NCI-H146 (cell line): ENCODE measurements at places on chromosomes 11 and 22.
A peak's percentile ranks its signal among the peaks of the same experiment; 100 is the strongest.

GRCh38 chr11:20626279-20626678, 26.9 kb downstream of the SLC6A5 start:
- peak; percentile 46 for DNase-seq

GRCh38 chr11:95108671-95109551, 19.3 kb downstream of the ENDOD1 start:
- no peak for DNase-seq

- DNase-seq = no peak
Measured at GRCh38 chr11:86115542-86116385, 46.9 kb upstream of the PICALM start.

GRCh38 chr22:47166446-47167016, 404.1 kb downstream of the TBC1D22A start:
- no peak for DNase-seq

DNA sequence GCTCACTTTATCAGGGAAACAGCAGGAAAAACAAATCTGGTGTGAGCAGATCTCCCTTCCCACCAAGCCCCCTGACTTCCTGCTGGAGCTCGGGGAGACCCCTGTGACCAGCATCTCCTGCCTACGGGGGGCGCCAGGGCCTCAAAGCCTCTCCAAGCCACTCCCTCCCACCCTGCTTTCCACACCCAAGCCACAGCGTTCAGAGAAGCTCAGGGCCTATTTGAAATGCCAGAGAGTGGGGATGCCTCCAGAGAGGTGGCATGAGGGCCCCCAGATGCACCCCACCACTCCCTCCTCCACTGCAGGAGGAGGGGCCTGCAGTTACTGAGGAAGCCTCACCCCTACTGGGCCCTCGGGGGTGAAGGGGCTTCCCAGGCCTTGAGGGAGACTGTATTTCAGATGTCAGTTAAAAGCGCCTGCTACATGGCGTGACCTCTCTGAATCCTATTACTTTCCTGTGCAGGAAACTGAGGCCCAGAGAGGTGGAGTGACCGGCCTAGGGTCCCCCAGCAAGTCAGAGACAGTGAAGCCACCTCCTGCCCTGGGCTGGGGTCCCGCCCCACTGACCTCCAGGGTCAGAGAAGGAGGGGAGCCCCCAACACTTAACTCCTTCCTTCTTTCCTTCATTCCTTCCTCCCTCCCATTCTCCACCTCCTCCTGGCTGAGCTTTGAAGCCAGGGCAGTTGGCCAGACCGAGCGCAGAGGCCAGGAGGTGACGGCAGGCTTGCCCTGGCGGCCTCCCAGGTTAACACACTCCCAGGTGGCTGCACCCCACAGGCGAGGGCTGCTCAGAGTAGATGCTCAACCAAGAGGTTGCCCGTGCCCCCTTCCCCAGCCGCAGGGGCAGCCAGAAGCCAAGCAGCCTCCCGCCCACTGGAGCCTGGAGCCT, 6.0 kb upstream of the CDKN1C start:
- DNase-seq = no peak

DNA sequence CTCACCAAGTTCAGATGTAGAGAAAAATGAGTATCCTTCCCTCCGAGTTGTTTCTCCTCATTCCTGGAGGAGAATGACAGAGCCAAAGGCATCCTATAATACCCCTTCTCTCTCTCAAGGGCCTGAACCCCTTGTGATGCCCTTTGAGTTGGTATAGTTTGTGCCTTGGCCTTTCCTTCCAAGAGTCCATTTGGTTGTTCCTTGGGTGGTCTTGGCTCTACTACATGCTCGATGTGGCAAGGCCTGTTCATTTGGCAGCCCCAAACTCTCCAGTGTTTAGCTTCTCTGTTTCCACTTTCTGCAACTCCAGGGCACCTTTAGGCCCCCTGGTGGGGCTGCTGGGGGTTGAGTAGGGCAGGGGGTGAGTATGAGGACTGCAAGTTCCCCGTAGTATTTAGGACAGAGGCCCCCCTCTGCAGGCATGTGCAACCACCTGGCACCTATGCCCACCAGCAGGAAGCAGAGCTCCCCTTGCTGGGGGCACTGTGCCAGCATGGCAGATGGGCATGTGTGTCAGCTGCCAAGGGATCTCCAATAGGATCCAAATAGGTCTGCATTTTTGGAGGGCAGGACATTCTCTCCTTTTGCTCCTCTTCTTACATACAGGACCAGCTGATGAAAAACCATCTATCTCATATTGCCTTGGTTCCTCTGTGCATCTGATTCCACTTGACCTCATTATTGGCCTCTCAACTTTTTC, 217.2 kb upstream of the CADM1 start:
- no peak for DNase-seq

DNA sequence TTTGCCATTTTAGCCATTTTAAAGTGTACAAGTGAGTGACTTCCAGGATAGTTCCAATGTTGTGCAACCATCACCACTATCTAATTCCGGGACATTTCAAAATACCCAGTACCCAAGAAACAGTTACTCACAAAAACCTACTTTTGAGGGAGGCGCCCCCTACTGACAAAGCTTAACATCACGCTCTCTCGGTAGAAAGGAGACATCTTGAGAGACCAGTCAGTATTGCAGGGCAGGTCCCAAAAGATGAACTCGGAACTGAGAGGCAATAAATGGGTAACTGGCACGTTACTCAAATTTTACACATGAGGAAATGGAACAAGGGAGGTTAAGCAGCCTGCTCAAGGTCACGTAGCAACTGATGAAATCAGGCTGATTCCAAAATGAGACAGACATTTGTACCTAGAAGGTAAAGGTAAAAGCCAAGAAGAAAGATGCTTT, 50.0 kb upstream of the POU2AF1 start:
- DNase-seq = peak; percentile 62

DNA sequence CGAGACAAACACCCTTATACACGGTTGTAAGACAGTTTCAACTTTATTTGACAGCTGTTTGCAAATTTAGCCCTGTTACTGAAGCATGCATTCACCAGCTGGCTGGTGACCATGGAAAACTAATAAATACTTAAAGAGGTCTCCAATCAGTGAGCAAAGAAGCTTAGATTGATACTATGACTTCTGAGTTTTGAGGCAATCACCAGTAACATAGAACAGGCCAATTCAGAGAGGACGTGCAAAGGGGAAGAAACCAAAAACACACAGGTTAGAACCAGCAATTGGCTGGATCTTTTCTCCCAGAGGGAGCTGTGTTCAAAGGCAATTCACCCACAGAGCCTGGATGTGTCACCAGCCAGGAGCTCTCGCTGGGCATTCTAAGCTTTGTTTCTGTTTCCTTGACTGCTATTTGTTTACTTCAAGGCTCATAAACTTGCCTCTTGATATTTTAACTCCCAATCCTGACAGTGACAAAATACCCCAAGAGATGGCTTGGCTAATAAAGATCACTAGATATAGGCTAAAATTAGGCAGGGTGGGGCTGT, 113.6 kb upstream of the MTMR2 start:
- no peak for DNase-seq

GRCh38 chr11:69964247-69964643, 113.9 kb upstream of the ANO1 start:
- no peak for DNase-seq

- DNase-seq = no peak
Measured at GRCh38 chr11:13889552-13890249, 72.8 kb upstream of the SPON1 start.

DNA sequence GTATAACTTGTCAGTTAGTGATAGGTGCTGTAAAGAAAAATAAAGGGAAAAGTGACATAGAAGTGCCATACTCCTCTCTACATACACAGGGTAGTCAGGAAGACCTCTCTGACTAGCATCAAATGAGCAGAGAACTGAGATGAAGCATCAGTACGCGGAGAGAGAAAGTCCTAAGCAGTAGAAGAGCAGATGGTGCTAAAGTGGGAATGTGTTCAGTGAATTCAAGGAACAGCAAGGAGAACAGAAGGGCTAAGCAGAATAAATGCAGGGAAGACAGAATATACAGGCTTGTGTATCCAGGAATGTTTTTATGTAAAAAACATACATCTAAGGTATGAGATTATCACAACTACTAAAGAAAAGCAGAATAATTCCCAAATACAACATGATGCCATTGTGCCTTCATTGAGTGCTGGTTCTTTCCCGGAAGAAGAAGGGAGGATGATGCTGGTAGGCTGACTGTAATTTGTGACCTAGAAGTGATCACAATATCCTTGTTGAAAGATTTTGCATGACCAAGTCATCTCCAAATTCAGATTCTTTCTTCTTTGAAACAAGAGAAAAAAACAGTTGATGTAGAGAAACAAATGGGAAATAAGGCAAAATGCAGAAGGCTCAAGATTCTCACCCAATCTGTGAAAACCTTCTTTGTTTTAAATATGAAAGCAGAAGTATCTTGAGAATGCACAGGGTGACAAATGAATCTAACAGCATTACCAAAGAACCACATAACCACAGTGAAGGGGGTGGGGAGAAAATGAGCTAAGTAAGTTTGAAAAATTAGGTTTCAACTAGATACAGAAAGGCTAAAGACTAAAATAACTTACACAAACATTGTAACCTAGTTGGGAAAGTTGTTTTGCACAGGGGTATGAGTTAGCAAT, 20.5 kb downstream of the MRE11 start:
- no peak for DNase-seq

DNA sequence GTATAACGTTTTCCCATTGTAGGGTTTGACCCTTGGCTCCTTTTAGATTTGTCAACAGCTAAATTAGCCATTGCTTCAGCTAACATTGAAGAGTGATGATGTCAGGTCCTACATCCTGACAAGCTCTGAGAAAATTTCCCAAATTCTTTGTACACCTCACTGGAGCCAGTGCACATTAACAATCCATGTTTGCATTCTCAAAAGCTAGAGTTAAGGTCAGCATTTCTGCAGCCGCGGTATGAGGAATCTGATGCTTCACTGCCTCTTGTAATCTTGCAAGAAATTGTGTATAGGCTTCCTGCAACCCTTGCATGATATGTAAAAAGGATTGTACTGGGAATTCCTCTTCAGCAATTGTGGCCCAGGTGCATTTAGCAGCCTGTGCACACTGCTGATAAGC, 33.1 kb upstream of the NCAM1 start:
- DNase-seq = no peak

GRCh38 chr11:127288926-127289325, 288.4 kb upstream of the KIRREL3 start:
- DNase-seq = no peak

- no peak for DNase-seq
Measured at GRCh38 chr11:360326-361280, 8.7 kb upstream of the B4GALNT4 start.
